ENCODE measurements at places on chromosomes 1 and 21.

DNA sequence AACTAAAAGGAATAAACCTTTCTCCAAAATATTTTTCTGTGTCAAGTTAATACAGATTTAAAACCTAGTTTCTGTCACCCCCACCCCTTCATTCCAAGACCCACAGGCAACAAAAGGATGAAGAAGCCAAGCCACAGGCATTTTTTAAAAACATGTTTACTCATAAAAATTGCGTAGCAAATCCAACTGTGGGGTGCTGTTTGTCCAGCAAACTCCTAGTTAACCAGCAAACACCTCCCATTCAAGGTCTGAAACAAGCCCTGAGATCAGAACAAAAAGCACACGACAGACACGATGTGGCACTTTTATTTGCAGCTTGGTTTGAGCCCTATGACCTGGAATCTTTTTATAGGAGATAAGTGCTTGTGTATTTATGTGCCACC, 149.9 kb upstream of the CAMK1G start:
- DNase-seq = no peak

GRCh38 chr1:17437260-17437579, 2.3 kb downstream of the RCC2 start:
- DNase-seq = no peak

GRCh38 chr1:245096311-245097066, 58.3 kb upstream of the KIF26B start:
- no peak for DNase-seq

- no peak for DNase-seq
Observed at GRCh38 chr1:189185097-189185496, 1292.6 kb downstream of the BRINP3 start.

DNA sequence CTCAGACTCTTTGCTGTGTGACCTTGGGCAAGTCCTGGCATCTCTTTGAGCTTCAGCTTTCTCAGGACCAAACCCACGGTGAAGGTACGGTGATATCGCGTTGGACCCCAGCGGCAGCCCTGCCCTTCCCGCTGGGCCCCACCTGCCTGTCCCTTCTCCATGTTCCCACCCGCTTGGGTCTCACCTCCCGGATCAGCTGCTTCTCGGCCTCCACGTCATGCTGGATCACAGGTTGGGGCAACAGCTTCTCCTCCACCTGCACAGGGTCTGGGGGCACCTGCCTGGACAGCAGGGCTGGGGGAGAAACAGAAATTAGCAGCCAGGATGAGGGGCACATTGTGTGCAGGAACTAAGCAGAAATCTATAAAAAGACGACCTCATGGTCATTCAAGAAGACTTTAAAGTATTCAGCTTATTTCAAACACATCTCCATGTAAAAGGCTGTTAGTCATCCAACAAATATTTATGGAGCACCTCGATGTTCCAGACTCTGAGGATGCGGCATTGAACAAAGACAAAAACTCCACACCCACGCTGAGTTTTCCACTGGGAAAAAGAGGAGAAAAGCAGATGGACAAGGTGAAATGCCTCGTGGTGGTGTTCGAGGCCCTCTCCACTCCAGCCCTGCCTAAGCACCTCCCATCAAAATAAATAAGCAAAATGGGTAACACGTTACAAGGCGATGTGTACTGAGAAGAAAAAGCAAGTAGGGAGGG, 19.5 kb downstream of the KIF17 start:
- no peak for DNase-seq

- DNase-seq = no peak
Observed at GRCh38 chr1:1137256-1138045, 21.6 kb upstream of the C1orf159 start.

DNA sequence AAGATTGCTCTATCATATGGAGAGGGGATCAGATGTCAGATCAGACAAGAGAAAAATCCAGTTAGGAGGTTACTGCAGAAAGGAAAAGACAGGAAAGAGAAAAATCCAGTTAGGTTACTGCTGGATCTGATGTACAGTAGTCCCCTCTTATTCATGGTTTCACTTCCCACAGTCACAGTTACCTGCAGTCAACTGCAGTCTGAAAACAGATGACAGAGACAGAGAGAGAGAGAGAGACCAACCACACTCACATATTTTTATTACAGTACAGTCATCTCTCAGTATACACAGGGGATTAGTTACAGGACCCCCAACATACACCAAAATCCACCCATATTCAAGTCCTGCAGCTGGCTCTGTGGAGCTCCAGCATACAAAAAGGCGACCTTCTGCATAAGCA, 29.3 kb downstream of the NUP133 start:
- no peak for DNase-seq

GRCh38 chr1:115865704-115866380, 24.9 kb upstream of the NHLH2 start:
- no peak for DNase-seq

DNA sequence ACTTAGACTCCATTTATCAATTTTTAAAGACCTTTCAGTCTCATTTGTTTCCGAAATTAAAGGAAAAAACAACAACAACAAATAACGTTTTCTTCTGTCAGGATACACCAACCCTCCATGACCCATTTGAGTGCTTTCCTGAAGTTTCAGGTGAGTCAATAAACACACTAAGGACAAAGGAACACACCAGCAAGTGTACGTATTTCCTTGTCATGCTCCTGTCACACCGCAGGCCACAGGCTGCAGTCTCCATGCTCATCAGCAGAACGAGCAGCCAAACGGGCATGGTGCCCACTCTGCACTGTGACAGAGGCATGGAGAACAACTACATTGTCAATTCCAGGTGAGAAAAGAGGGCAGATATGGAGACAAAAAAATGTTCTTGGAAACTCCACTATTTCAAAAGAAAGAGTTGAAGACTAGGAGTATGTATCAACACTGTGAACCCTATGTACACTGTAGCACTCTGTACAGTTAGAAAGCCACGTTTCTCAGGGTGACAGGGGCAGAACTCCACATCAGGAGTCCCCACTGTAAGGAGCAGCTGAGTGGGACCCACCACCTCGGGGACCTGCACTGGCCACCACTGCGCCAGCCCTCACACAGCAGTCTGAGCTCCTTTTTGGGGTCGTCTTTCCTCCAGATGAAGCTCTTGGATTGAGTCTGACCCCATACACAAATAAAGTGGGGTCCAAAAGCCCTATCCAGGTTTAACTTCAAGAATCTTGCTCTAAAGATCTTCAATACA, 2.6 kb downstream of the PTTG1IP start:
- no peak for DNase-seq

DNA sequence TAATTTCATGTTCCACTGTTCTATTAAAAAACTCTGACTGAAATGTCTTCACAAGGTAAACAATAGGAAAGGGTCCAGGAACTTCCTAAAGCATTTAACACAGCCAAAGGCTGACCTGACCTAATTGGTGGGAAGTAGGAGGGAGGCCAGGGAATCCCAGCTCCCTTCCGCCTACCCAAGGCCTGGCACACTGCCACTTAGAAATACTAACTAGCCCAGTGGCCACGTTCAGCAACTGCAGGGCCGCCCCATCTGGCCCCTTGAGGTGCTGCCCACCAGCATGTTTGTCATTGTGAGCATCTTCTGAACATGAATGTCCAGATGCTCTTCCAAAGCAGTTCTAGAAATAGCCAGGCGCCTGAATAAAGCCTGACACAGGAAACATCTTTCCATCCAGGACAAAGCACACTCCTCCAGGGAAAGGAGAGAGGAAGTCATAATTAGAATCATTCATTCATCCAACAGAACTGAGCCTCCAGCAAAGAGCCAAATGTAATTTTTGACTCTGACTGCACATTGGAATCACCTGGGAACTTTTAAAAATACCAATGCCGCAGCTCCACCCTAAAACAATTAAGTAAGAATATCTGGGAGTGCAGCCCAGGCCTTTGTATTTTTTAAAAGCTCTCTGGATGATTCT, 44.6 kb upstream of the BCL9 start:
- DNase-seq = peak; percentile 43

DNA sequence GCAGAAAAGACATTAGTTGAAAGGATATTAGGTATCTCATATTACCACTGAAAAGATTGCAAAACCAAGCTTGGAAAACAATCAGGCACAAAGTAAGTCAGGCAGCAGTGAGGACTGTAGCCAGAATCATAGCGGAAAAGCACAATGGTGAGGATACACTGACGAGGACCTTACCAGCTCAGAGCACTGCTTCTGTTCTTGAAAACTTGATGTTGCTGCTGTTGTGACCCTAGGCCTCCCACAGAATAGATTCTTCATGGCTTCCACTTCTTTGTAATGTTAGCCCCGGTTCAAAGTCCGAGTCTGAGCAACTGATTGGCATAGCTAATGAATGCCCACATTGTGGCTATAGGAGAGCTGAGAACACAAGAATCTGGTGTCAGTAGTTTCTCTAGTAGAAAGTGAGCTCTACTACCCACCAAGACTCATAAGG, 45.2 kb upstream of the LRRC8C start:
- no peak for DNase-seq

- no peak for DNase-seq
Observed at GRCh38 chr1:110243574-110243973, 33.5 kb downstream of the KCNC4 start.

- DNase-seq = no peak
Observed at GRCh38 chr1:57133686-57134085, 167.9 kb upstream of the C8B start.

- DNase-seq = no peak
Observed at GRCh38 chr21:28516021-28516420, 476.7 kb downstream of the LTN1 start.

GRCh38 chr1:20486457-20487235, 636 bp upstream of the CAMK2N1 start:
- peak; percentile 62 for DNase-seq

DNA sequence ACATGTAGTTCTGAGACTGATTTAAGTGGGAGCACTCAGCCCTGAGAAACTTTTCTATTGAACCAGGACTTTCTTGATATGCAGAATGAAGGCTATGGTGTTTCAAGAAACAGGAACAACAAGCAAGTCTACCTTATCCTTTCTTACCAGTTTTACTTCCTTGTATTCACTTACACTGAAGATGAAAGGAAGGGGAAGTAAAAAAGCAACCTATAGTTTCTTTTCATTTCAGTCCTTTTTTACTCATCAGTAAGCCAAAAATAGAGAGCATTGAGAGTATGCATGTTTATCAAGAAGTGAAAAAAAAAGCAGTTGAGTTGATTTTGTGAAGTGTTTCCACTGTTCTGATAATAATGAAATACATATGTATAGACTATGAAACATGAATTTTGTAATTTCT, 1010.3 kb downstream of the AMY1C start:
- DNase-seq = no peak

DNA sequence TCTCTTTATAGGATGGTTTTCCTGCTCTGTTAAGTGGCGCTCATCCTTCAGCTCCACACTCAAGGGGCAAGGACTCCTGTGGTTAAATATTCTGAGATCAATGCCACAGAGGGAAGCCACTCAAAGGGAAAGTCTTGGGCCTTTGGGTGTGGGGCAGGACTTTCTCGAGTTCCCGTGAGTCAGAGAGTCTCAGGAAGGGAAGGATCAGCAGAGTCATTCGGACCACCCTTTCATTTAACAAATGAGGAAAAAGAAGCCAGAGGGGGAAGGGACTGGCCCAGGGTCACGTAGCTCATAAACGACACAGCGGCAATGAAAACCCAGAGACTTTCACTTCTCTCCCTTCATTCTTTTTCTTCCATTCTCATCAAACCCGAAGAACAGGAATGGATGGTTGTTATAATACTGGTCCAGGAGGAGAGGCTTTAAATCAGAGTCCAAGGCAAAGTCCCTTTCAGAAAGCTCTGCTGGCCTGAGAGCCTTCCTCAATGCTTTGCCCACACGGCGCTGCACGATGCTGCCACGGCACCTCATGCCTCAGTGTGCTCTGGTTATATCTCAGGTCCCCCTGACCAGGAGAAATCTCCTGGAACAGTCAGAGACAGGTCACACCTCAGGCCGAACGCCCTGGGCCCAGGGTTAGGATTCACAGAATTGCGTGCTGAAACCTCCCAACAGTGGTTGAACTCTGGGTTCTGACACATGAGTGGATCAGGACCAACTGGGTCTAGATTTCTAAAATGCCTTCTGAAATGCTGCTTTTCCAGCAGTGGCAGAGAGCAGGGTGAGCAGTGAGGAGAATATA, 65.3 kb downstream of the TENT5C start:
- no peak for DNase-seq

DNA sequence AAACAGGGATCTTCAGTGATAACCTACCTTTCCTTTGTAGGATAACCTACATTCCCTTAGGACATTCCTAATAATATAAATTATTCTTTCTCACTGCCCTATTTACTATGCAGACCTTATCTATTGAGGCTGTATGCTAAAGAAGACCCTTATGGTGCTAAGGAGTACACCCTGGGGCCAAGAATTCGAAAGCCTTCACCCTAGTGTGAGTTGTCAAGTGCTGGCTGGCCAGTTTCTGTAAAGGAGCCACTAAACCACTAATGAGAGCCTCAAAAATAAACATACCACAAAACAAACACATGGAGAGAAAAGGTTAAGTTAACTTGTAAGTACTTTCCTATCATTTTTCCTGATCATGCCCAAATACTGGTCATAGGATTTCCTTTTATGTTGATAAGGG, 315.0 kb upstream of the CAMK1G start:
- no peak for DNase-seq

- no peak for DNase-seq
Observed at GRCh38 chr1:194024659-194025058, 838.2 kb upstream of the B3GALT2 start.

DNA sequence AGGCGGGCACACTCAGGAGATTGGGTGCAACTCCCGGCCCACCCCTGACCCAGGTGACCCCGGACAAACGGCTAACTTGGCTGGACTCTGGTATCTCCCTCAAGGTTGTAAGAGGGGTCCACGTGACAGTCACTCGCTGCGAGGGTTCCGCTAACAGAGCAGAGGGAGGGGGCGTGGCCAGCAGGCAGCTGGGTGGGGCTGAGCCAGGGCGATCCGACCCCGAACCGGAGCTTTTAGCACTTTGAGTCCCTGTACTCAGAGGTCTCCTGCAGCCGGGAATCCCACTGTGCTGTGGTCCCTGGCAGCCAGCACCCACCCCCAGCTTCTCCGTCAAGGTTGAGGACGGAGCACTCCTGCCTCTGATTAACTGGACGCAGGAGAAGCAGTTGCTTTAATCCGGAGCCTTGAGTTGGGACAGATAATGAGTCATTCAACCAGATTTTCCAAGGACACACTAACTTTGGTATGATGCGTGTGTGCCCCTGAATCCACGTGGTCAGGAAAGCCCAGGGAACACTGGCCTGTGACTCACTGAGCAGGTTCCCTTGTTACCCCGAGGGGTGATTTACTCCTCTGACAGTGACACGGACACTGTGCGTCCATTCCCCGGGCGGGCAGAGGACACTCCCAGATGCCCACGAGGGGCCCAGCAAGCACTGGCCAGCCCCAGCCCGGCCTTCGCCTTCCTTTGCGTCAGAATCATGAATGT, 16.8 kb downstream of the TRPM2 start:
- peak; percentile 22 for DNase-seq

- DNase-seq = peak; percentile 75
Observed at GRCh38 chr1:54810153-54810942, 9.2 kb upstream of the TTC22 start.

DNA sequence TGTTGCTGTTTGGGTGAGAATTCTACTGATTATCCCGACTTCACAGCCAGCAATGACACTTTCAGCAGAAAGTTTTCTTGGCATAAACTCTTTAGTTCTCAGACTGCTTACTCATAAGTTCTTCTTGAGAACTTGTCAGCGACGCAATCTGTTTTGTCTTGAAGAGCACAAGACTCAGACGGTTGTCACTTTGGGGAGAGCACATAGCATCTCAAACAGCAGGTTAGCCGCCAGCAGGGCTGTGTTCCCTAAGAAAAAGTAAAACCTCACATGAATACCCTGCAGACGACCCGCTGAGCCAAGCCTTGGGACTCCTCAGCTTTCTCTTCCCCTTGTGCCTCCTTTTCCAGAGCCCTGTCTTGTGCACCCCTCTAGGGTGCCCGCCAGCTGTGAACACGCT, 11.4 kb downstream of the AGMAT start:
- no peak for DNase-seq
